ENCODE measurements at places on chromosomes 2 and 18. TPM values are rescaled to one million over a fixed set of nuclear protein-coding genes. Genes with fewer than 3 reads are reported as not detected.

UGT1A3 gene
- total RNA-seq: not detected

CCDC195 gene
- total RNA-seq: not detected

ITM2C gene
- total RNA-seq: 43.4 TPM

DNA sequence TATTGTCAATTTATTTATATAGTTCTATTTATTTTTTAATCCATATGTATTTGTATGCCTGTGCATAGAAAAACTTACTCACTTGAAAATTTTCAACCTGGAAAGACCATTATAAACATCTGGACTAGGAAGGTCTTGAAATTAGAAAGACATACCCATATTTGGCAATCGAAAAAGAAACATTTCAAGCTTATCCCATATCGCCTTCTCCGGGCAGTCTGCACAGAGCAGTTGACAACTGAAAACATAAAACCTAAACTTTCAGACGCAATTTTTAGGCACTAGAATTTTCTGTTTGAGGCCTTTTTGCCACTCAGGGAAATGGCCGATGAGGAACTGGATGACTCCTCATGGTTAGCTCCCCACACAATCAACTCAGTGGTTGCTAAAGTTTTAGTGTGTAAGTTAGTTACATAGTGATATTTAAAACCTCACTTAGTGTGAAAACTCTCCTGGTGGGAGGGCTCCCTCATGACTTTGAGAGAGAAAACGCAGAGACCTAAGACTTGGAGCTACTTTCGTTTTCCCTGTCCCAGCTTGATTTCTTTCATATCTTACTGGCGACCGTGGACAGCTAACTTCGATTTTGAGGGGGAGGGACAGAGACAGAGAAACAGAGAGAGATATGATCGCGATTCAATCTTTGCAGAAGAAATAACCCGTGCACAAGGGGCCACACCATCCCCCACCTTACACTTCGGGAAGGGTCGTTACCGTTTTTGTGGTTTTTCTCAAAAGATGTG is 3.2 kb upstream of the HOXD12 start:
- H3K4me1 ChIP-seq: peaks cover 19% of the 10 kb centered on the region
- H3K36me3 ChIP-seq: peaks cover 3% of the 10 kb centered on the region
- DNase-seq: no peak
- peak overlapping the region; percentile 35 for H3K4me3 ChIP-seq
- H3K27ac ChIP-seq: no peak overlapping the region
- H3K27me3 ChIP-seq: peaks cover 82% of the 10 kb centered on the region

GRCh38 chr2:33219850-33220275 is 256.6 kb upstream of the RASGRP3 start:
- no peak overlapping the region for H3K4me3 ChIP-seq
- H3K27ac ChIP-seq: no peak overlapping the region
- DNase-seq: no peak

GRCh38 chr18:45731716-45732115 is 7.7 kb downstream of the SLC14A1 start:
- no peaks in the 10 kb centered on the region for H3K36me3 ChIP-seq
- DNase-seq: no peak
- H3K4me1 ChIP-seq: no peaks in the 10 kb centered on the region

CDH19 gene
- total RNA-seq: not detected

CFAP65 gene
- total RNA-seq: not detected

MC5R gene
- not detected for total RNA-seq

DNA sequence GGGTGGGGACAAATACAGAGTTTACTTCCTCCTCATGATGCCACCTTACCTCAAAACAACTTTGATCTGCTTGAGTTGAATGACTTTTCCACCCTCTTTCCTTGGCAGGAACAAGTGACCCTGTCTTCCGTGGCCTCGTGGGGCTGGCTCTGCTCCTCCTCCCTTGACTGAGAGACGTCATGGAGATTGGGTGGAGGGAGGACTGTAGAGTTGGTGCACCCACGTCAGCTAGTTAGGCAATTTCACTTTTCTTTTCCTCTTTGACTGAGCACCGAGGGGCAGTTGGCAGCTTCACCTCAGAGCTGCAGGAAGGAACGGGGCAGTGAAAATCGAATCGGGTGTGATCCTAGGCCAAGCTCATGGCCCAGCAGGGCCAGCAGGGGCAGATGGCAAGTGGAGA is at the start of gene SP140:
Gene SP140 (plus strand): TSS at position 251 of the 400 bp plus-strand sequence. CDS start 109 bp downstream, at position 360.
- H3K27me3 ChIP-seq: no peaks in the 10 kb centered on the region
- H3K27ac ChIP-seq: peak within 1 kb of the TSS; percentile 98
- peak within 1 kb of the TSS; percentile 84 for H3K4me3 ChIP-seq
- peak; percentile 85 for DNase-seq
- peaks cover 31% of the 10 kb centered on the region for H3K36me3 ChIP-seq

HDAC4 gene
- 24.5 TPM for total RNA-seq

NGEF gene
- 0.63 TPM for total RNA-seq

GRCh38 chr2:54709336-54709809 is 14.1 kb upstream of the EML6 start:
- H3K27me3 ChIP-seq: peaks cover 25% of the 10 kb centered on the region
- no peak for DNase-seq
- no peak overlapping the region for H3K27ac ChIP-seq
- H3K36me3 ChIP-seq: no peaks in the 10 kb centered on the region
- H3K4me1 ChIP-seq: peaks cover 5% of the 10 kb centered on the region

DNA sequence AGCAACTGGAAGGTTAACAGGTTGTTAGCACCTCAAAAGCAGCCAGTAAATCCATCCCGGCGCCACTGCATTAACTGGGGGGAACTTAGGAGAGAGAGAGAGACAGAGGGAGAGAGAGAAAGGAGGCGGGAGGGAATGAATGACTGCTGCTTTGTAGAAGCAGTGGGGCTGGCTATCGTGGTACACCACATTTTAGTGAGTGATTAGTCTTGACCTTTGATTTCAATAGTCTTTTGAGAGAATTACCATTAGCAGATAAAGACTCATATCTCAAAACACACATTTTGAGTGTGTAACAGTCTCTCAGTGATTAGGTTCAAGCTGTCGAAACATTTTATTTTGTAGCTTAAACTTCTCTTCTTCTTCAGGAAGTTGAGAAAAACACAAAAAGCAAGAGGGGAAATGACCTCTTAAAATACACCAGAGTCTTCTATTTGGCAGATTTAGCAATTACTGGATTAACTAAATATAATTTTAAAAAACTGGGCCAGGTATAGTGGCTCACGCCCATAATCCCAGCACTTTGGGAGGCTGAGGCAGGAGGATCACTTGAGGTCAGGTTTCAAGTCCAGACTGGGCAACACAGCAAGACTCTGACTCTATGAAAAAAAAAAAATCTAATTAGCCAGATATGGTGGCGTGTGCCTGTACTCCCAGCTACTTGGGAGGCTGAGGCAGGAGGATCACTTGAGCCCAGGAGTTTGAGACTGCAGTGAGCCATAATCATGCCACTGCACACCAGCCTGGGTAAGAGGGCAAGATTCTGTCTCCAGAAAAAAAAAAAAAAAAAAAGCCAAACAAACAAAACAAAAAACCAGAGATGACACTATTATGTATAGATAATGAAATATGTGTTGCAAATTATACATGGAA is 22.0 kb upstream of the PNO1 start:
- peaks cover 2% of the 10 kb centered on the region for H3K4me1 ChIP-seq
- H3K27ac ChIP-seq: no peak overlapping the region
- H3K4me3 ChIP-seq: no peak overlapping the region
- peaks cover 13% of the 10 kb centered on the region for H3K36me3 ChIP-seq
- H3K27me3 ChIP-seq: no peaks in the 10 kb centered on the region

DNA sequence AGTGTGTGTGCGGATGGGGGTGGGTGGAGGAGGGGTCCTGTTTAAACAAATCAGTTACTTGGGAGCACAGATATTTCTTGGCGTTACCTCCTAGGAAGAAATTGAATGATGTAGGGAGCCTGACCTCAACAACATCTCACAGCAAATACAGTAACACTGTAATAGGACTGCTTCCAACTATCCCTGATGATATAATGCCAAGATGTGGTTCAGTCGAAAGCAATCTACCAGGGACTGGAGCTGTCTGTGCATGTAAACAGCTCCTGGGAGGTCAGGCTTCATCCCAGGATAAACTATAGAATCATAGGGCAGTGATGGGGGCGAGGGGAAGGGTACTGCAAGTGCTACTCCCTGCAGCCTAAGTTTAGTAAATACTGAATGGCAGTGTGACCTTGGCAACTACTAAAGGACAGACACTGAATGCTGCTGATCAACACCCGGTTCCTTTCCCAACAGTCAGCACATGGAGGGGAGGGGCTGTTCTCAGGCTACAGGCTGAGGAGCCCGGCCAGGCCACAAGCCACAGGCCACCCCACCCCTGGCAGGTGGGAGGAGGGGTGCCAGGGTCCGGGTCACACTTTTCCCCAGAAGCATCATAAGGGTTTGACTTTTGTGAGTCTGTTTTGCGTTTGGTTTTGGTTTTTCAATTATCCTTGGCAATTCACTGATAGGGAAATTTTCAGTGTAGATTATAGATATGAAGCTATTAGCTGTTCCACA is 85.3 kb upstream of the ZNF397 start:
- no peak for DNase-seq
- H3K27me3 ChIP-seq: no peaks in the 10 kb centered on the region
- no peak overlapping the region for H3K27ac ChIP-seq
- no peak overlapping the region for H3K4me3 ChIP-seq
- no peaks in the 10 kb centered on the region for H3K36me3 ChIP-seq

- no peaks in the 10 kb centered on the region for H3K36me3 ChIP-seq
- H3K4me3 ChIP-seq: no peak overlapping the region
- H3K27ac ChIP-seq: no peak overlapping the region
- no peaks in the 10 kb centered on the region for H3K27me3 ChIP-seq
- H3K4me1 ChIP-seq: no peaks in the 10 kb centered on the region
- no peak for DNase-seq
These were observed 574.7 kb upstream of the SLC8A1 start for GRCh38 chr2:41026613-41027012.

FSHR gene
- not detected for total RNA-seq

SLC16A14 gene
- total RNA-seq: 1.5 TPM

CD207 gene
- total RNA-seq: not detected

GALM gene
- total RNA-seq: 40.6 TPM

DSEL gene
- total RNA-seq: 0.13 TPM

GRCh38 chr2:136133176-136133575 is 15.2 kb upstream of the CXCR4 start:
- peaks cover 96% of the 10 kb centered on the region for H3K4me1 ChIP-seq
- H3K4me3 ChIP-seq: peak overlapping the region; percentile 15
- H3K27ac ChIP-seq: peak overlapping the region; percentile 87
- DNase-seq: no peak

- H3K4me3 ChIP-seq: no peak overlapping the region
- H3K4me1 ChIP-seq: peaks cover 23% of the 10 kb centered on the region
These were observed 14.3 kb downstream of the MAP3K2 start for GRCh38 chr2:127373362-127374083.

EFEMP1 gene
- total RNA-seq: not detected

DNA sequence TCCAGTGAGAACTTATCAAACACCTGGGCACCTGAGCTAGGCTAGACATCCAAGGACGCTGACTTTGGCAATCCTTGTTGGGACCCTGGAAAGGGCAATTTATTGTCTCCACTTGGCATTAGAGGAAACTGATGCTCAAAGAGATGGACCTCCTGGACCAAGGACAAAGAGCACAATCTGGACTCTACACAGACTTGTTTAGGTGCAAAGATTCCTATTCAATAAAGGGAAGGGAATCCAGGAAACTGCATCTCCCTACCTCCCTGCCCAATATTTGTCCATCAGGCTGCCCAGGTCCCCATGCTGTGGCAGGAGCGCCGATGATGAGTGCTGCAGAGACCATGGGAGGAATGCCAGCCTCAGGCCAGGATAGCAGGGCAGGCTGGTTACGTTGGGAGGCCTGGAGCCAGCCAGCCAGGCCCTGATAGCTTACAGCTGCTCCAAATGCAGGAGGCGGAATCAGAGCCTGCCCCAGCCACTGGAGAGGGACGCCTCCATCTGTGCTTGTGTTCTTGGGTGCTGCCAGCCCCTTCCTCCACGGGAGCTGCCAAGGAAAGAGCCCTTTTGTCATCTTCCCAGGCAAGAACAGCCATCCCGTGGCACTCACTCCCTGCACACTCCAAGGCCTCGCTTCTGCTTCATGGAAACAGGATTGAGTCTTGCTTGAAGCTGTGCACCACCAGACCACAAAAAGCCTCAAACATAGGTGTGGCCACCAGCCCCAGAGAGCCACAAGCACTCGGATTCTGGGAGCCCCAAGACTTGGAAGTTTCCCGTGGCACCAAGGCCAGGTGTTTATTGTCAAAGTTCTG is 60.0 kb downstream of the HS1BP3 start:
- H3K4me3 ChIP-seq: no peak overlapping the region
- H3K4me1 ChIP-seq: peaks cover 6% of the 10 kb centered on the region
- no peaks in the 10 kb centered on the region for H3K27me3 ChIP-seq
- no peak for DNase-seq

- peaks cover 5% of the 10 kb centered on the region for H3K27me3 ChIP-seq
- DNase-seq: peak; percentile 25
- peaks cover 14% of the 10 kb centered on the region for H3K4me1 ChIP-seq
- H3K36me3 ChIP-seq: no peaks in the 10 kb centered on the region
These were observed 6.3 kb downstream of the C2orf81 start for GRCh38 chr2:74414881-74415761.

DNA sequence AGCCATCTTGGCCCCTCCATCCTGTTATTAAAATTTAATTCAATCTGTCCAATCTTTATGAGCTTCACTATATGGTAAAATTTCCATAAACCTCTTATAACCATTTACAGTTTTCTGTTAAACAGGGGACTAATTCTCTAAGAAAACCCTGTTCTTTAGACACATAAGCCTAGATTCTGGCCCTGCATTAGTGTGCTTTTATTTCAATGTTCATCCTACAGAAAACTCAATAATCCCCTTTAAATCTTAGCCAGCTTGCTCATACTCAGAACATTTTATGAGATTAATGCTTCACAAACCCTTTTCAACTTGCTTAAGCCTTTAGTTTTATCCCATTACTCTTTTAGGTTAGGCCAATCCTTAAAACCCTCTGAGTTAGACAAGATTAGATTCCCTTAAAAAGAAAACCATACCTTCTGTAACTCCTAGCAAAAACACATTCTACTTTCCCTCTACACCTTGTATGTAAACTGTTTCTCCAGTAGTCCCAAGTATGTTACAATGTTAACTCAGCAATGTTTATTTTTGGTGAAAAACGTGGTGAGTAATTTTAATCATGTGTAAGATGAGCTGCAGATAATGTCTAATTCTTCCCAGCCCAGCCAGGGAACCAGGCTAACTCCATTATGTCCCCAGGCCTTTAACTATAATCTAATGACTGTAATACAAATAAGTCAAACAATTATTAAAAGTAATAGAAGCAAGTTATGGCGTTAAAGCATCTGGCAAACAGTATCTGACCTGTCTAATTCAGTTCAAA is 1953.4 kb upstream of the LRRTM1 start:
- DNase-seq: no peak
- H3K4me3 ChIP-seq: no peak overlapping the region
- no peaks in the 10 kb centered on the region for H3K36me3 ChIP-seq
- H3K27ac ChIP-seq: no peak overlapping the region
- no peaks in the 10 kb centered on the region for H3K27me3 ChIP-seq

SCYGR4 gene
- not detected for total RNA-seq

DNA sequence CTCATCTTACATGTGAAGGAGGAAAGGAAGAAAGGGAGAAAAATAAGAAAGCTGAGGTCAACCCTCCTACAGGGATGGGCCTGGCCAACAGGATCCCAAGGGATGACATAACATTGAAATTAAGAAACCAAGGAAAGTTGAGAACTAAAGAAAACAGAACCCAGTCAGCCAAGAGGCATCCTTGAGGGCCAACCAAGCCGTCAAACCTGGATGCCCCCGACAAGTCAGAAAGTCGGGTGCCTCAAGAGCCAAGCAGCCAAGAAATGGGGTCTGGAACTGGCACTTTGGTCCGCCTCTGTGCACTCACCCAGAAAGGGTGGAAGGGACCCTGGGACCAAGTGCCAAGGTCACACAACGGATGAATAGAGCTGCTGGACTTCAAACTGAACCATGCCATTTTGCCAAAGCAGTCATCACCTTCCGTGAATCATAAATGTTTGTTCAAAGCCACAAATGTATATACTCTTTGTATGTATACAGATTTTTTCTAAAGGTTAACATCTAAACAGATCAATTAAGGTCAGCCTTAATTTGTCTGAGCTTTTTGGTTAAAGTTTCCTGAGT is 27.0 kb upstream of the PTPN4 start:
- H3K27me3 ChIP-seq: no peaks in the 10 kb centered on the region
- H3K4me3 ChIP-seq: no peak overlapping the region
- no peaks in the 10 kb centered on the region for H3K36me3 ChIP-seq
- no peak overlapping the region for H3K27ac ChIP-seq
